ENCODE measurements at places on chromosomes 13 and 19. TPM values are rescaled to one million over a fixed set of nuclear protein-coding genes. Genes with fewer than 3 reads are reported as not detected.

The CGB2 gene
- not detected for total RNA-seq

DNA sequence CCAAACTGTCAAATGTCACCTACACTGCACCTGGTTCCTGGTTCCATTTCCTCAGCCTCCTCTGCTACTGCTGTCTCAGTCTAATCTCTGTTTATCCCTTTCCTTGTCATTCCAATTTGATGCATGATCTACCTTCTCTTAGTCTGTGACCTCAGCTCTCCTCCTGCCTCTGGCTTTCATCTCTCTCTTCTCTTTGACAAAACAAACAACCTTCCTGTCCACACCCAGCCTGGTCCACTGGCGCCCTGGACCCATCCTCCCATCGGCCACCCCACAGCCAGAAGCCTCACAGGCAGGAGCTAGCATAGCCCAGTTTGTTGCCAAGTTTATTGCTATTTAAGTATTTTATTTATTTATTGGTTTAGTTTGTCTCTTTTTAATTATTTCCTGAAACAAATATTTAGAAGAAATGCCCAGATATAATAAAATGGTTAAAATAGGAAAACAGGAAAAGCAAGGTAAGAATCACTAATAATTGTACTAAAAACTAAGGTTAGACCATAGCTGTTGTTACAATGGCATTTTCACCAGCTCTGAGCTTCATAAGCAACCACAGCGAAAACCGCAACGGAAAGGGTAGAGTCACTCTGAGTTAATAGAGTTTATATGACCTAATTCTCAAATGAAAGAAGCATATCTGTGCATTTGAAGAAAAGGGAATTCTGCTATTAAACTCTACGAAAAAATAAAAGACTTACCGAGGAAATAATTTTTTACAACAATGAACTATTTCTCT, 68.6 kb downstream of the EFNB2 start:
- H3K4me3 ChIP-seq, result no peak overlapping the region
- no peaks in the 10 kb centered on the region for H3K4me1 ChIP-seq
- no peak for DNase-seq
- H3K36me3 ChIP-seq, result no peaks in the 10 kb centered on the region
- H3K27me3 ChIP-seq, result no peaks in the 10 kb centered on the region

GRCh38 chr19:15461694-15462093, 2.6 kb downstream of the RASAL3 start:
- H3K4me3 ChIP-seq, result no peak overlapping the region
- no peak for DNase-seq
- no peak overlapping the region for H3K27ac ChIP-seq
- H3K27me3 ChIP-seq, result peaks cover 42% of the 10 kb centered on the region
- no peaks in the 10 kb centered on the region for H3K36me3 ChIP-seq
- peaks cover 15% of the 10 kb centered on the region for H3K4me1 ChIP-seq

The IFI30 gene
- total RNA-seq, result 12.7 TPM

GRCh38 chr13:30466358-30466714, 600 bp upstream of the HMGB1 start:
- peaks cover 35% of the 10 kb centered on the region for H3K4me1 ChIP-seq
- peak overlapping the region; percentile 100 for H3K27ac ChIP-seq
- peaks cover 20% of the 10 kb centered on the region for H3K36me3 ChIP-seq
- H3K4me3 ChIP-seq, result peak overlapping the region; percentile 97

- no peaks in the 10 kb centered on the region for H3K36me3 ChIP-seq
- no peak overlapping the region for H3K4me3 ChIP-seq
- no peaks in the 10 kb centered on the region for H3K4me1 ChIP-seq
- H3K27ac ChIP-seq, result no peak overlapping the region
- no peaks in the 10 kb centered on the region for H3K27me3 ChIP-seq
Observed at GRCh38 chr13:44815623-44816022, 173.6 kb downstream of the NUFIP1 start.

- DNase-seq, result no peak
- no peak overlapping the region for H3K4me3 ChIP-seq
- no peak overlapping the region for H3K27ac ChIP-seq
- H3K36me3 ChIP-seq, result no peaks in the 10 kb centered on the region
- H3K4me1 ChIP-seq, result no peaks in the 10 kb centered on the region
Observed at GRCh38 chr13:91778123-91778522, 379.7 kb downstream of the GPC5 start.

- no peaks in the 10 kb centered on the region for H3K27me3 ChIP-seq
- H3K36me3 ChIP-seq, result no peaks in the 10 kb centered on the region
- no peak overlapping the region for H3K4me3 ChIP-seq
- peak overlapping the region; percentile 87 for H3K27ac ChIP-seq
Observed at GRCh38 chr19:1182727-1183126, 8.7 kb upstream of the SBNO2 start.

DNA sequence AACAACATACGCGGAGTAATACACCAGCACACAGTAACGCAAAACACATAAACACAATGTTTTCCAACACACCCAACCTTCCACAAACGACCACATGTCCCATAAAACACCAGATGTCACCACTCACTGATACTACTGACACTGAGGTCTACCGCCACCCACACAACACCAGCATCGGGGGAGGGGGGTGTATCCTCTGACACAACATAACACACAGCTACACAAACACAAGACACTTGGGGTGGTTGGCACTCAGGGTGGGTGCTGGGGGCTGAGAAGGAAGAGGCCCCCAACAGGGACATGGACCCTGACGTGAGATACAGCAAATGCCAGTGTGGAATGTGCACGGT, 1.5 kb upstream of the KCNN4 start:
- H3K36me3 ChIP-seq, result no peaks in the 10 kb centered on the region
- H3K4me3 ChIP-seq, result no peak overlapping the region
- H3K27me3 ChIP-seq, result no peaks in the 10 kb centered on the region
- no peak for DNase-seq
- peaks cover 83% of the 10 kb centered on the region for H3K4me1 ChIP-seq
- peak overlapping the region; percentile 66 for H3K27ac ChIP-seq

- DNase-seq, result no peak
- H3K4me3 ChIP-seq, result no peak overlapping the region
- H3K36me3 ChIP-seq, result no peaks in the 10 kb centered on the region
- H3K4me1 ChIP-seq, result no peaks in the 10 kb centered on the region
- peaks cover 7% of the 10 kb centered on the region for H3K27me3 ChIP-seq
Observed at GRCh38 chr13:101018720-101019119, 344.1 kb upstream of the TMTC4 start.

- no peak overlapping the region for H3K4me3 ChIP-seq
- no peak overlapping the region for H3K27ac ChIP-seq
- no peaks in the 10 kb centered on the region for H3K36me3 ChIP-seq
- H3K4me1 ChIP-seq, result no peaks in the 10 kb centered on the region
- no peak for DNase-seq
Observed at GRCh38 chr19:40165362-40165937, 25.8 kb upstream of the MAP3K10 start.

DNA sequence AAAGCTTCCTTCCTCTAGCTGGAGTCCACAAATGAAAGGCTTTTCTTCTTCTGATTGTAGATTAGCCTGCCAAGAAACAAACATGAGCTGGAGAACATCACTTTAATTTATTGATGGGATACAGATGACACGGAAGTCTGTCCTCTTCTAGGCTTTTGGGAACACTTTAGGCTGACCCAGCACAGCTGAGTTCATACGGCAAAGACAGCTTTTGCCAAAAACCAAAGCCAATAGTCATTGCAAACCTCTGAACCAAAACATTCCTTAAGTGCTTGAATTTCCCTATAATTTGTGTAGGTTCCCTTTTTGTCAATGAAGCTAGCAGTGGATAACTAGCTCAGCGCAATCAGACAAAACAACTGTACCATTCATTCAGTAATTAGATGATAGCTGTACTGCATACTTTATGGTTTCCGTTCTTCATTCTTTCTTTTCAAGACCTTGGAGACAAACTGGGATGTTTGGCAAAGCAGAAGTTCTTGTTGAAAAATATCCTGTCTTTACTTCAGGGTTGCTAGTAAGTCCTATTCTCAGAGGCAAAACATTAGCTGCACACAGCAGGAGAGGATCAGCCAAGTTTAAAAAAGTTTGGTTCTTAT, 95.7 kb upstream of the SPRY2 start:
- DNase-seq, result no peak
- peak overlapping the region; percentile 15 for H3K4me3 ChIP-seq
- no peak overlapping the region for H3K27ac ChIP-seq
- H3K36me3 ChIP-seq, result no peaks in the 10 kb centered on the region

The KLHL26 gene
- 4.8 TPM for total RNA-seq

The ZNF30 gene
- total RNA-seq, result 0.26 TPM

- no peak for DNase-seq
- H3K4me3 ChIP-seq, result no peak overlapping the region
- no peaks in the 10 kb centered on the region for H3K27me3 ChIP-seq
- H3K4me1 ChIP-seq, result no peaks in the 10 kb centered on the region
- no peak overlapping the region for H3K27ac ChIP-seq
- peaks cover 4% of the 10 kb centered on the region for H3K36me3 ChIP-seq
Observed at GRCh38 chr19:5154799-5155426, 185.7 kb downstream of the PTPRS start.

The ZNF575 gene
- not detected for total RNA-seq

The CNFN gene
- total RNA-seq, result 1,759 TPM

DNA sequence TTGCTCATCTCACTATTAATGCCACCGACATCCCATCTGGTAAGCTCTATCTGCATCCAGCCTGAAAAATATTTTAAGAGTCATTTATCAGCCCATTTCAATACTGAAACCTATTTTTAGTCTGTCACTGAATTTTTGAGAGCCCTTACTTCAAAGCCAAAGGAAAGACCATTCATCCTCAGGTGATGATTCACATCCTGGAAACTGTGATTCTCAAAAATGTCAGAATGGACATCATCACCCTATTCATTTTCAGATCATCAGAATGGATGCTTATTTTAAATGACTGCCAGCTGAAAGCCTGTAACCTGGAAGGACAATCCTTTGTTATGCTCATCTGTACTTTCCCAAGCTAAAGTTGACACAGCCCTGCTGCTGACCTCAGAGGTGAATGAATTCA, 27.0 kb downstream of the TNFSF11 start:
- H3K36me3 ChIP-seq, result no peaks in the 10 kb centered on the region
- H3K4me1 ChIP-seq, result no peaks in the 10 kb centered on the region
- no peak for DNase-seq
- no peaks in the 10 kb centered on the region for H3K27me3 ChIP-seq
- H3K4me3 ChIP-seq, result no peak overlapping the region
- H3K27ac ChIP-seq, result no peak overlapping the region

- DNase-seq, result no peak
- no peak overlapping the region for H3K27ac ChIP-seq
- H3K4me3 ChIP-seq, result no peak overlapping the region
- H3K36me3 ChIP-seq, result no peaks in the 10 kb centered on the region
- H3K27me3 ChIP-seq, result no peaks in the 10 kb centered on the region
Observed at GRCh38 chr19:21677696-21678418, 89.5 kb downstream of the ZNF100 start.

GRCh38 chr19:34881982-34882381, 44.7 kb upstream of the ZNF30 start:
- no peak for DNase-seq
- no peak overlapping the region for H3K4me3 ChIP-seq
- no peaks in the 10 kb centered on the region for H3K4me1 ChIP-seq
- H3K27me3 ChIP-seq, result peaks cover 4% of the 10 kb centered on the region
- H3K27ac ChIP-seq, result no peak overlapping the region

DNA sequence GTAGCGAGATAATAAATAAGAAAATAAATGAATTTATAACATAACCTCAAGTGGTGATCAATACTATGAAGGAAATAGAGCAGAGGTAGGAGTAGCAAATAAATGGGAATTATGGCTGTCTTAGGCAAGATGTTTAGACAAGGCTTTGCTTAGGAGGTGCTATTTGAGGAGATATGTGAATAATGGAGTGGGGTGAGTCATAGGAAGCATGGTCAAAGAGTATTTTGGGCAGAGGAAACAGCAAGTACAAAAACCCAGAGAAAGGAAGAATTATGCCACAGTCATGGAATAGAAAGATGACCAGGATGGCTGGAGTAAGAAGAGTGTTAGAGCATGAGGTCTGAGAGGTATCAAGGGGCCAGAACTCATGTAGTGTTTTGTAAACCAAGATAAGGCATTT, 33.6 kb upstream of the LPAR6 start:
- no peak for DNase-seq
- peak overlapping the region; percentile 47 for H3K27ac ChIP-seq
- H3K27me3 ChIP-seq, result no peaks in the 10 kb centered on the region
- peaks cover 43% of the 10 kb centered on the region for H3K4me1 ChIP-seq
- H3K36me3 ChIP-seq, result no peaks in the 10 kb centered on the region

The ZIC2 gene
- under 0.01 TPM for total RNA-seq

GRCh38 chr19:18393836-18394235, 3.6 kb downstream of the LRRC25 start:
- H3K27ac ChIP-seq, result peak overlapping the region; percentile 22
- H3K4me3 ChIP-seq, result no peak overlapping the region
- H3K27me3 ChIP-seq, result no peaks in the 10 kb centered on the region
- DNase-seq, result no peak
- no peaks in the 10 kb centered on the region for H3K36me3 ChIP-seq

The BTBD2 gene
- 66.2 TPM for total RNA-seq

The SMG9 gene
- total RNA-seq, result 21.9 TPM

DNA sequence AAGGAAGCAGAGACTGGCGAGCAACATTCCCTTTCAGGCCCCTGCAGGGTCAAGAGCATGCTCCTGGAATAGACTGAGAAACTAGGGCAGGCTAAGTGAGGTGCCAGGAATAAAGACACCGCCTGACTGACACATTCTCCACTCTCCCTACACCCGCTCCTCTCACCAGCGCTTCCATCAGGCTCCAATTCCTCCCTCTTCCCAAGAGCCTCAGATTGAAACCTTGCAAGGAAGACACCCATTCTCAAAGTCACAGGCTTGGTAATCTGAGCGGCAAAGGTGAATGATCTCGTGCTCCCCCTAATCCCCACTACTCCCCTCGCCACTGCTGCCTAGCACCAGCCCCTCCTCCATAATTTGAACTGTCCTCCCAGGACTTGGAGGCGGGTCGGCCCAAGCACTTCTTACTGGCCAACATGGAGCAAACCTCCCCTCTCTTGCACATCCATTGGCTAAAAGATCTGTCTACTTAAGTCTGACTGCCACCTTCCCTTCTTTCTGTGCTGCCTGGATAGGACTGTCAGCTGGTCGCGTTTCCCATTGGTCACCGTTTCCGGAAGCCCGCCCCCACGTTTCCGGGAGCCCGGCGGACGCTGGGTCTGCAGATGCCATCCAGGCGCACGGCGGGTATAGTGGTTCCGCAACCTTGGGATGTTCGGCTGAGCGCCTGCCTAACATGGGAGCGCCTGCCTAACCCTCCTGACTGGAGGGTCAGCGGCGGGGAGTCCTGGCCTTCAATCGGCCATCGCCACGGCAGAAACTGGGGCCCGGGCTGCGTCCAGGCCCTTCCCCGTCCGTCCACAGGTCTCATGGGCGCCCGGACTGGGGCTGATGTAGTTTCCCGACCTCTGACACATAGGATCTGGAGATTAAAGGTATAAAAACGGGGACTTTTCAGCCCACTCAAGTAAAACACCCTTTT, 33.6 kb downstream of the ZNF383 start:
- DNase-seq, result no peak
- no peaks in the 10 kb centered on the region for H3K27me3 ChIP-seq
- peak overlapping the region; percentile 76 for H3K4me3 ChIP-seq
- H3K4me1 ChIP-seq, result no peaks in the 10 kb centered on the region
- H3K36me3 ChIP-seq, result no peaks in the 10 kb centered on the region

The CD33 gene
- 0.75 TPM for total RNA-seq
